ENCODE measurements at places on chromosomes 7 and 10.

- DNase-seq = peak; percentile 28
These were observed 215.4 kb upstream of the LRGUK start for GRCh38 chr7:133911724-133912123.

- DNase-seq = no peak
These were observed 100.1 kb downstream of the NPSR1 start for GRCh38 chr7:34758111-34758601.

DNA sequence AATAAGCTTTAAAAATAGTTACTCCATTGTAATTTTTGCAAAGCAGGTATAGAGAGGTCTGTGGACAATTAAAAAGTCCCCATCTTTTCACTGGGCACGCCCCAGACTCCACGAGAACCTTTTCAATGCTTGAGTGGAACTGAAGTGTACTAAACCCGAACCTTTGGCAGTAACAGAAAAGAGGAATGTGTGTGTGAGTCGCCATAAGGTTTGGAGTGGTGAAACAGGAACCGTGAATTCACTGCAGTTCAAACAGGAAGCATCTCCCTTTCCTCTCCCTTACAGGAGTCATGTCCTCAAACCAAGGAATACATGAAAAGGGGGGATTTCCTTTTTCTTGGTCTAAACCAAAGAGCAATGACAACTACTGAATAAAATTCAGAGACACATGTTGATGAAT is 23.2 kb downstream of the NDUFB2 start:
- no peak for DNase-seq

DNA sequence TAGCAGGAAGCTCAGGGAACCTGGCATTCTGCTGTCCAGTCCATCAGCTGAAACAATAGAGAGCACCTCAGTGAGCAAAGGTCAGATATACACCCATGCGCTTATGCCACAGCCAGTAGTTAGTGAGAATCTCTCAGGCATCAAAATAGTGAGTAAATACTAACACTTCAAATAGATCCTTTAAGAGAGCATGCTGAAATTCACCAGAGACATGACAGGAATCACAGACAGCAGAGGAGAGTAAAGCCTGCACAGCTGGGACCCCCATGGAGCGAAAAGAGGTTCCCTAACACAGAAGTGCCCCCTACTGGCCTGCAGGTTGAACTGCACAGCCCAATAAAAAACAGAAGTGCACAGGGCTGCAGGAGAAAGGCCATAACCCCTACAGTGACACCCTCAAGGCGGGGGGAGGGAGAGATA is 57.6 kb upstream of the ANTXRL start:
- peak; percentile 55 for DNase-seq

GRCh38 chr7:23893942-23894891 is 184.2 kb downstream of the STK31 start:
- DNase-seq = no peak

DNA sequence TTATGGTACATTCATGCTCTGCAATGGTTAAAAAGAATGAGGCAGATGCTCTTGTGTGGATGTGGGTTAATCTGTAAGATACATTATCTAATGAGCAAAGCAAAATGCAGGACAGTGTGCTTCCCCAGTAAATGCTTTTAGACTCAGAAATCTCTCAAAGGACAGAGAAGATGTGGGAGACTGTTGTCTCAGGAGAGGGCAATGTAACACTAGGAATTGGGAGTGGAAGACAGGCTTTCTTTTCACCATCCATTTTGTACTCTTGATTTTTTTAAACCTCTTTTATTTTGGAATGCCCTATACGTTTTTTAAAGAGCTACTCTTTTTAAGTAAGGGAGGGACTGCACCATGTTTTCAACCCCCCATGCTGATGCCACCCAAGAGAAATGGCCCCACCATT is 77.5 kb upstream of the ADAM12 start:
- DNase-seq = no peak

DNA sequence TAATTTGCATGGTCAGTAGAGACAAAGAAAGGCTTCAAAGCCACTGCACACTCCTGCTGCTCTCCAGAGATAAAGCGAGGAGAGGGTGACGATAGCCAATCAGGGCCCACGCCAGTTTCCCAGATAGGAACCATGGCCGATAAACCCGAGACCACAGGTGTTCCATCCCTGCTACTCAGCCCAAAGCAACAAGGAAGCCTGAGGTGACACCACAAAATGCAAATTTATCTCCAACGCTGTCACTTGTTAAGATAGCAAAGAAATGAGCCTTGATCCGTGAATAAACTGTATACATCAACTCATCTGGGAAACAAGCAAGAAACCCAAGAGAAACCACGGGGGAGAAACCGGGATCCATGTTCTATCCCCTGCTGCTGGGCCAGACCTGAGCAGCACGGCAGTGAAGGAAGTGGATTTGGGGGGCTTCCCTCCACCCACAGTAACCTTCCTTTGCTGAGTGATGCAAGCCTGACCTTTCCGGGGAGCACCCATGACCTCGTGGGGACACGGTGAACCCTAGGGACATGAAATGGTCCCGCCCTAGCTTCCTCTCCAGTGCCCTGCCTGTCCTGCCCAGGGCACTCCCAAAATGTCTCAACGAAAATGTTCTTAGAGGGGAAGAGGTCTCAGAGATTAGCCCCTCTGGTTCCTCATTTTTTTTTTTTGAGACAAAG is 164.6 kb downstream of the PTPRN2 start:
- DNase-seq = no peak

DNA sequence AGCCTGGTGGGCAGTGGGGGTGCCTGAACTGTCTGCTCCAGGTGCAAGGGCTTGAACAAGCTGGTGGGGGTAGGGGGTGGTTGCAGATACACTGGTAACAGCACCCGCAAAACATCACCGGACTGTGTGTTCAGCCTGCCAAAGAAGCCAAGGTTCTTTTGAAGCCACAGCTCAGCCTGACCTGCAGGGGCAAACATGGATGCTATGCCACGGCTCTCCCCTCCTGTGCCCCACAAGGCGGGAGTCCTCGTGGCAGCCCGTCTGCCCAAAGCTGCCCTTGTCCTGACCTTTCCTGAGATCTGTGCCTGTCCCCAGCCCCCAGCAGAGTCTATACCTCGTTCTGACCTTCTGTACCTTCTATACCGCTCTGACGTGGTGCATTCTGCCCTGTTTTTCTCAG is 285.7 kb downstream of the GLRX3 start:
- DNase-seq = no peak
